ENCODE measurements at places on chromosomes 4 and X. TPM values are rescaled to one million over a fixed set of nuclear protein-coding genes. Genes with fewer than 3 reads are reported as not detected.

- DNase-seq = no peak
These were observed 35.6 kb upstream of the C1QTNF7 start for GRCh38 chr4:15392053-15392805.

GRCh38 chrX:48043056-48043455 is 28.4 kb downstream of the ZNF630 start:
- DNase-seq = no peak

GRCh38 chr4:118032691-118033090 is 1.6 kb upstream of the NDST3 start:
- DNase-seq = no peak

- DNase-seq = no peak
These were observed 66.1 kb upstream of the ENPP6 start for GRCh38 chr4:184283659-184284335.

GRCh38 chr4:59700651-59701050 is 1499.5 kb upstream of the ADGRL3 start:
- no peak for DNase-seq

DNA sequence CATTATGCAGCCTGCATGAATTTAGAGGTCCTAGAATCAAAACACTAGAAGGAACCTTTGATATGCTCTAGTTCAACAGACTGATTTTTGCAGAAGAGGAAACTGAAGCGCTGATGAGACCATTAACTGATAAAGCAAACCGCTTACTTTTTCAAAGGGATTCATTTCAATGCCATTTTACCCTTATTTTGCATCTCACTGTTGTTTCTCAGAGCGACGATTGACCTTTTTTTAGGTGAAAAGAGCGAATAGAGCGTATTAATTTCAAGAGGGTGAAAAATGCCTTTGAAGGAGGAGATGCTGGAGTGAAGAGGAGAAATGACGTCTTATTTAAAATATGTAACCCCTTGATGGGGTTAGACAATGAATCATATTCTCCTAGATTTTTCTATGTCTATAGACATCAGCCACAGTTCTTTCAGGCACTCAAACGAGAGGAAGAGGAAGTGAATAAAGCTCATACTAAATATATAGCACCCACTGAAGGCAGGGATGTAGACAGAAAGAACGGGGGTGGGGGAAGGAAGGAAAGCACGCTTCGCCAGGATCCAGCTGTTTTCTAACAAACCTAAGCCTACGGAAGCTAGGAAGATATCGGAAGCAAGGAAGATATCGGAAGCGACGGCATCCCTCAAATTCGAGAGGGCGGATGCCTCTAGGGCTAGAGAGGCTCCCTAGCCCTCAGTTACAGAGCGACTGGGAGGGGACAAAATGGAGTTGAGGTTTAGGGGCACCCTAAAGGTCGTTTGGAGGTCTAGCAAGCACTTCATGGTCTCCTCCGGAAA is 848 bp downstream of the ACSL4 start:
- DNase-seq = no peak

DNA sequence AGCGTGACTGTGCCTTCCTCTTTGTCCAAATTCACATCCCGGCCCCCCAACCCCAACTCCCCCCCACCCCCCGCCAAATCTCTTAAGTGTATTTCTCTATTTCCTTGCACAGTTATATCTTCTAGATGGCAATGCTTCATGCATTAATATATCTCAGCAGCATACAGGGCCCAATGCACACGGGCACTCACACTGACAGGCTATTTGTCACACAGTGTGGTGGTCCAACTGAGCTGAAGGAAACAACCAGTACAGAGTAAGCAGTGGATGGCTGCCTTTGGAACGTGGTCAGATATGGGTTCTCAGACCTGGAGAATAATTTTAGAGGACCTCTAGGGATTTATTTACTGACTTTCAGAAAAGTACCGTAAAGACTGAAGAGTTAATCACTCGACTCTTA is 681 bp downstream of the EXOC1 start:
- DNase-seq = no peak

GRCh38 chr4:184879271-184879670 is 53.5 kb upstream of the ACSL1 start:
- no peak for DNase-seq

GRCh38 chrX:24483596-24483995 is 18.5 kb downstream of the PDK3 start:
- DNase-seq = no peak

- peak; percentile 23 for DNase-seq
These were observed 16.0 kb downstream of the CCNQ start for GRCh38 chrX:153582896-153583295.

GRCh38 chrX:11648705-11649519 is 16.8 kb downstream of the ARHGAP6 start:
- no peak for DNase-seq

GRCh38 chr4:120517966-120518365 is 404.6 kb downstream of the PRDM5 start:
- no peak for DNase-seq

DNA sequence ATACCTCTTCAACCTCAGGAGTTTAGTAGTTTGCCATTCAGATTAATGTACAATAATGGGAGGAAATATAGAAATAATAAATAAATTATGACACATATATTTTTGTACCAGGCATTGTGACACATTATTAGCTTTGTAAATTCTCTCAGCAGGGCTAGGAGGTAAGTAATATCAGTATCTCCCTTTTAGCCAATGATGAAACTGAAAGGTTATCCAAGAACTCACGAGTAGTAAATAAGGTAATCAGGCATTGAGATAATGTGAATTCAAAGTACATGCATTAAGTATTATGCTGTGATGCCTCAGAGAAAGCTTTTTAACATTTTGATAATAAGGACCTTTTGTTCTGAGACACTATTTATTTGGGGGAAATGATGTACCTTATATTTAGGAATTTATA is 5.3 kb upstream of the ARAP2 start:
- no peak for DNase-seq

DNA sequence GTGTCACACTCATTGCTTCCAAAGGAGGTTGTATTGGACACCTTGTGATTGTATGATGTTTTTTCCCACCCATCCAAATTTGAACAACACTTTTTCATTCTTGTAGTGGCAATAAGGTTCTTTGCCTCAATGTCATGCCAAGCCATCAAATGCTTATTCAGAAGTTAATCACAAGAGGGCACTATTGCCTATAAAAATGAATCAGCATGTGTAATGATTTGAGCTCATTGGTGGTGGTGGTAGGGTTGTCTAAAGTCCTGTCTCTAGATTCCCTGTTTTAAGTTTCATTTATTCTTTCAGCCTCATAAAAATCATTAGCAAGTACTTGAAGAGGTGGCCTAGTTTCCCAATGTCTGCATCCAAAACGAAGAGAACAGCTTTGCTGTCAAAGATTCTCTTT is 37.0 kb downstream of the IRS4 start:
- DNase-seq = no peak

LAP3 gene
- 93.4 TPM for total RNA-seq

FAM236A gene
- not detected for total RNA-seq

CD38 gene
- total RNA-seq = 2.6 TPM

ETDB gene
- not detected for total RNA-seq

LRCH2 gene
- 2.6 TPM for total RNA-seq

SHROOM2 gene
- 0.48 TPM for total RNA-seq

MFAP3L gene
- 87.4 TPM for total RNA-seq

STEEP1 gene
- 38.3 TPM for total RNA-seq
